GM03348 (cell line): ENCODE measurements at places on chromosomes 16 and 17.

- DNase-seq, result no peak
These were observed 87.3 kb upstream of the RPL38 start for GRCh38 chr17:74116087-74116717.

GRCh38 chr16:72992142-72992601 is 55.8 kb downstream of the ZFHX3 start:
- DNase-seq, result no peak

GRCh38 chr17:32495359-32496231 is 8.8 kb downstream of the CDK5R1 start:
- DNase-seq, result no peak

DNA sequence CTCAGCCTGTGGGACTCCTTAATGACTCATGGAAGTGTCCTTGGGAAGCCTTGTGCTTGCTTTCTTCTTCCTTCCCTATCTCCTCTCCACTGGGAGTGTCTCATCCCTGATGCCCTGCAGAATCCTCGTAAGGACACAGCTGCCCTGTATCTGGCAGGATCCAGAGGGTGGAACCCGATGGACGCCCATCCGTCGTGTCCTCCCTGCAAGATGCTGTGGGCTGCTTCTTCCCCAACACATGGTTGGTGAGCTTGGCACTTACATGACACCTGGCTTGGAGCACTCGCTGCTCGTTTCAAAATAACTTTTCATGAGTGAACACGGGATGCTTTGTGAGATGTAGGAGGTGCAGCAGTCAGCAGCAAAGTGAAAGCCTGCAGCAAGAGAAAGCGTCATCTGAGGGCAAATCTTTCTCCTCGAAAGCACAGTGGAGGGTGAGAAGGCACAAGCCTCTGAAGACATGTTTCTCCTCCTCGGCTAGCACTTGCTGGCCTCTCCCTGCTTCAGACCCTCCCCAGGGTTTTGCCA is 3.3 kb downstream of the CCL15 start:
- DNase-seq, result no peak

DNA sequence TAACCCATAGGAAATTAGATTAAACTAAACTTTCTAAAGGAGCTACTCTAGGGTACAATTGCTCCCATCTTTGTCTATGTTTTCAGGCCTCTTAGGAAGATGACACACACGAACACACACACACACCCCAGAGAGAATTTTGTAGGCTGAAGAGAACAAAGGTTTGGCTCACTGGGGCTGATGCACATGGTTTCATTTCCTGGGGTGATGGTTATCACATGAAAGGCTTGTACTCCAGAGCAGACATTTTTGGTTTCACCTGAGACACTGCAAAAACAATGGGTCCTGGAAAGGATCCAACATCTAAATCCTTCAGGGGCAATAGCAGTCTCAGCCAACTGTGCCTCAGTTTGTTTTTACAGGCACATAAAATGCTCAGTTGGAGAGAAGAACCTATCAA is 62.8 kb downstream of the GRB7 start:
- no peak for DNase-seq

- DNase-seq, result no peak
These were observed 308.3 kb downstream of the FOXL1 start for GRCh38 chr16:86886651-86887050.

- no peak for DNase-seq
These were observed 8.9 kb downstream of the ANKRD11 start for GRCh38 chr16:89481356-89481955.

GRCh38 chr17:79162012-79162963 is 87.7 kb downstream of the ENGASE start:
- DNase-seq, result no peak

DNA sequence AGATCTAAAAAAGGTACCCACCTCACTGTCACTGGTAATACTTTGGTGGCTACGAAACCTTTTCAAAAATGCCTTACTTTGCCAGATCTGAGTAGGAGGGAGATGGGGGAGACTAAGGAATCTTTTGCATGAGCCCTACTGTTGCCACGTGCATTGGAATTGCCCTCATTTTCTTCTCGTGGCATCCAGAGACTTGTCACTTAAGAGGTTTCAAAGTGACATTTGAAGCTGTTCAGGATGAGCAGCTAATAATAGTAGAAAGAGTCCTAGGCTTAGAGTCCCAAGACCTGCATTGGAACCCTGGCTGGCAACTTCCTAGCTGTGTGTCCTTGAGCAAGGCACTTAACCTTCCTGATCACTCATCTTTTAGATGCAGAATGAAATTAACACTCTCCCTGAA is 43.5 kb downstream of the GPRC5B start:
- no peak for DNase-seq

GRCh38 chr17:61587242-61587641 is 3.8 kb downstream of the NACA2 start:
- DNase-seq, result no peak

DNA sequence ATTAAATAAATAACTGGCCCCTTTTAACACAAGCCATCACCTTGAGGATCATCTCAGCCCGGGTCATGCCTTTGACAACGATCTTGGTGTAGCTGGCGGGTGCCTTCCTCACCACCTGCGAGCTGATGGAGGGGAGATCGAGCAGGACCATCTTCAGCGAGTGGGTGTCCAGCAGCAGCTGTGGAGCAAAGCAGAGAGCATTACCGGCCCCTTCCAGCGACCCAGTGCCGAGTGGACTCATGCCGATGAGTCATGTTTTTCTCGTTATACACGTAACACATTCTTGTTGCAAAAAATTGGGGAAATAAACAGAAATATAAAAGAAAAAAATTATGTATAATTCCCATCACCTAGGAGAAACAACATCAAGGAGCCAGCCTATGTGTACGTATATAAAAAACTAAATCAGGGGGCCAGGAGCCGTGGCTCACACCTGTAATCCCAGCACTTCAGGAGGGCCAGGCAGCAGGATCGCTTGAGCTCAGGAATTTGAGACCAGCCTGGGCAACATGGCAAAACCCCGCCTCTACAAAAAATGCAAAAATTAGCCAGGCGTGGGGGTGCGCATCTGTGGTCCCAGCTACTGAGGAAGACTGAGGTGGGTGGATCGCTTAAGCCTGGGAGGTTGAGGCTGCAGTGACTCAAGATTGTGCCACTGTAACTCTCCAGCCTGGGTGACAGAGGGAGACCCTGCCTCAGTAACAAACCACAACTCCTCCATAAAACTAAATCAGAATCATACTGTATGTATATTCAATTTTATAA is 169.1 kb upstream of the RPH3AL start:
- DNase-seq, result no peak

DNA sequence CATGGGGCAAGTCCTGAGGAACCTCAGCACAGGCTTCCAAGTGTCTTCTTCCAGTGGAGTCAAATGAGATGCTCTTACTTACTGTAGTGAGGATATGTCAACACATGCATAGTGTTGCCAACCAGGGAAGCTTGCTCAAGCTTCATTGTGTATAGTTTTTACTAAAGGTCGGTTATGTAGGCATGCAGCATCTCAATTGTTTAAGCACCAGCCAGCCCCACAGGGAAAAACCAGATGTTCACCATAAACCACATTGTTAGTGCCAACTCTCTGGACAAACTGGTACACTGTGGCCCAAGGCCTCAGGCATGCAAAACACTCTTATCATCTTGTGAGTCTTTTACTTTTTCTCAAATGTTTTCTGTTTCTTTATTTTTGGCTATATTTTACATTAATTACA is 152.1 kb downstream of the PHKB start:
- DNase-seq, result no peak

DNA sequence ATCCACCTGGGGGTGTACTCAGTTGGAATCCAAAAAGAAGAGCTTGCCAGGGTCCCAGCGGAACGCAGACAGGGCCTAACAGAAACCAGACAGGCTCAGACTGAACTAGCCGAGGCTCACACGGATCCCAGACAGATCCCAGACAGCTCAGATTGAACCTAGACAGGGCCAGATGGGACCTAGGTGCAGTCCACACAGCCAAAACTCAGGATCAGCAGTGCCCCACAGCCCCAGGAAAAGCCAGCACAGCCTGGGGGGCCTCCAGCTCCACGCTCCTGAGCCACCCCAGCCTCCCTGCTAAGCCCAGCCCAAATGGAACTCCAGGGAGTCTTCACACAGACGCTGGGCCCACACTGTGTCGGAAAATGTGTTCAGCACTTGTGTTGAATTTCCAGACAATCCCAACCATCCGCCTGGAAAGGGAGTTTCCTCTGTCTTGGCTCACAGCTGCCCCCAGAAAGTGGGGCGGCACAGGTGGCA is 7.5 kb downstream of the STX1B start:
- DNase-seq, result no peak

- peak; percentile 22 for DNase-seq
These were observed 706 bp downstream of the HLF start for GRCh38 chr17:55265311-55266021.

- DNase-seq, result no peak
These were observed 32.8 kb downstream of the LDHD start for GRCh38 chr16:75083813-75084212.

GRCh38 chr16:73046849-73047214 is 1.1 kb downstream of the ZFHX3 start:
- no peak for DNase-seq

DNA sequence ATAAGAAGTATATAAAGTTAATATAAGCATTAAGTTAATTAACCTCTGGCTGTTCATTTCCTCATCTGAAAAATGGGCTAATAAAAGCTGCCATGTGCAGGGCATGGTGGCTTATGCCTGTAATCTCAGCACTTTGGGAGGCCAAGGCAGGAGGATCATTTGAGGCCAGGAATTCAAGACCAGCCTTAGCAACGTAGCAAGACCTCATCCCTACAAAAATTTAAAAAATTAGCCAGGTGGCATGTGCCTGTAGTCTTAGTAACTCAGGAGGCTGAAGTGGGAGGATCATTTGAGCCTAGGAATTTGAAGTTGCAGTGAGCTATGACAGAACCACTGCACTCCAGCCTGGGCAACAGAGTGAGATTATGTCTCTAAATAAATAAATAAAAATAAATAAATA is 40.6 kb upstream of the MMD start:
- DNase-seq, result no peak

GRCh38 chr17:77884019-77884418 is 74.5 kb upstream of the TNRC6C start:
- DNase-seq, result no peak

- no peak for DNase-seq
These were observed 3.9 kb upstream of the KRT15 start for GRCh38 chr17:41522301-41523224.

- DNase-seq, result no peak
These were observed 8.4 kb downstream of the UBALD2 start for GRCh38 chr17:76273445-76274111.

DNA sequence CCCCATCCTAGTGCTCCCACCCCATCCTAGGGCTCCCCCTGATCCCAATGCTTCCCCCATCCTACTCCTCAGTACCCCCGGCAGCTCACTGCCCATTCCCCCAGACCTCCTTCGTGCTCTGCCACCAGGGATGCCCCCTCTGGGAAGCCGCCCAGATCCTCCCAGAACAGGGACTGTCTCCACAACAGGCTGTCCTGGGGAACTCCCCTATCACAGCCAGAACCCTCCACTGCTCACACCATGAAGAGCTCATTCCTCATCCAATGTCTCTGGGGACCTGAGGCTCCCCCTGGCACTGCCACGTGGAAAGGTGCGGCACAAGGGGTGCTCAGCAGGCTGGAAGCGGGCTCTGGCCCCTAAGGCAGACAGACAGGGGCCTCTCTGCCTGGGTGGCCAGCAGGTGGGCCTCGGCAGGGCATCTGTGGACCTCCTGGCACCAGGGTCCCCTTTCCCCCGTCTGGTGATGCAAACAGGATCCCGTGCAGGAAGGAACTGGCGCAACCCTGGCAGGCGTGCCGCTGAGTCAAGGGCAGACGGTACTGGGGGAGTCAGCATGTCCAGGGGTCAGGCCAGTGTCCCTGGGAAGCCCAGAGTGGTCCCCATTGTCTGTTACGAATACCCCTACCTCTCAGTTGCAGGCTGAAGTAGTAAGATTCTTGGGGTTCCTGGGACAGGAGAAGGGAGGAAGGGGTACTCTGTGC is 14.8 kb upstream of the PVALEF start:
- DNase-seq, result no peak

DNA sequence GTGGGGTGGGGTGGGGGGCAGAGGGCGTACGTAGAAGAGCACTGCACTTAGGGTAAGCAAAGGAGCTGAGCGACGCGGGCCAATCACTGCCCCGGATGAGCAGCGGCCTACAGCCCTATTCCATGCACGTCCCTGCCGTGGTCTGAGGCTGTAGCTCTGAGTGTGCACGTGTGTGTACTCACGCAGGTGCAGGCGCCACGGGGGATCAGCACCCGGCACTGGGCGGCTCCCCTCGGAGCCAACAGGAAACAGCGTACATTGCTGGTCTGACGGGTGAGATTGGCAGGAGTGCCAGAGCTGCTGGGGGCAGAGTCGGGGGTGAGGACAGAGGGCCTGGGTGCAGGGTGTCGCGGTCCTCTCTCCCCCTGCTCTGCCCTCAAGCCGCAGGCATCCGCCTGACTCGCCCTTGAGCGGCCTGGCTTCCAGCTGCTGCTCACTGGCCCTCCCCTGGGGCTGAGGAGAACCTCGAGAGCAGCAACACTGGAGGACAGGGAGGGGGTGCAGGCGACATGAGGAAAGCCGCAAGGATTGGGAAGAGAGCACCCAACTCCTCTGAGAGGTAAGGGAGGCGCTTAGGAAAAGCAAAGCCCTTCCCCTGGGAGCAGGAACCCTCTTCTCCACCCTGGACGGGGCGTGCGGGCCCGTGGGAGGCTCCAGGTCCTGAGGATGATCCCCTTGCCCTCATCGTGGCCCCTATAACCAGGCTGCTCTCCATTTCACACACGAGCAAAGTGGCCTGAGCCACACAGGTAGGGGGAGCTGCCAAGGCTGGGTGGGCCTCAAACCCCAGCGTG is 57.8 kb downstream of the ENGASE start:
- no peak for DNase-seq

DNA sequence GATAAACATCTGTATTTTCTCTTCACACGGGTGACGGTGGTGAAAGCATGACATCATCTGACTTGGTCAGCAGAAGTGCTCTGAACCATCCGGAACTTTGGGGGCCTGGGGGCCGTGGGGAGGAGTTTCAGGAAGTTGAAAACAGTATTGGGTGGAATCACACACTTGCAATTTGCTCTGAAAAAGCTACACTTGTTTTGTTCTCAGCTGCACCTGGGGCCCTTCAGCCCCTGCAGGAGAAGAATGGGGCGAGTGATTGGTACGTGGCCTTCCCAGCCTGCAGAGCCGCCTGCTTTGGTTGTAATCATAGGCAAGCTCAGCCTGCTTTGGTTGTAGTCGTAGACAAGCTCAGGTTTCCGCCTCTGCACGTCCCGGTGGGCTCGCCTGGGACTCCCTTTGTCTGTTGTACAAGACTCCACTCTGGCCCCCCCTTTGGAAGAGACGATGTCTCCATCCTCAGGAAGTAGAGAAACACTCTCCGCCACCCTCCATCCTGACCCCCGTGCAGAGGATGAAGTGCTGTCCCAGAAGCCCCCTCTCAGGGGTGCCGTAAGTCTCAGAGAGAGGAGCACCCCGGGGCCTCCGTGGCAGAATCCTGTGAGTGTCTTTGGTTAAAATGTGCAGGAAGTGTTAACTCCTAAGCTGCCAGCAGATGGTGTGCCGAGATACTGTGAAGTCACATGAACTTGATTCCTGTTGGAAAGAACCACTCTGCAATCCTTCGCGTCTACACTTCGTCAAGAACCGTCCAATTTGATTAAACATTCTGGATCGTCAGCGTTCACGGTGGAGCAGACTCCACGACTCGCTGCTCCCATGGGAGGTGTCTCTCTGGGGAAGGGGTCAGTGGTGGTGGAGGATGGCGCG is 5.4 kb downstream of the BANP start:
- DNase-seq, result peak; percentile 18
